ENCODE measurements at places on chromosomes 6 and 20. TPM values are rescaled to one million over a fixed set of nuclear protein-coding genes. Genes with fewer than 3 reads are reported as not detected.

- H3K4me1 ChIP-seq, result no peaks in the 10 kb centered on the region
- DNase-seq, result no peak
- H3K36me3 ChIP-seq, result no peaks in the 10 kb centered on the region
- no peak overlapping the region for H3K4me3 ChIP-seq
- no peak overlapping the region for H3K27ac ChIP-seq
These were observed 669.0 kb upstream of the EYS start for GRCh38 chr6:66376001-66376400.

- H3K27ac ChIP-seq, result no peak overlapping the region
- no peaks in the 10 kb centered on the region for H3K4me1 ChIP-seq
- no peak overlapping the region for H3K4me3 ChIP-seq
- DNase-seq, result no peak
- no peaks in the 10 kb centered on the region for H3K36me3 ChIP-seq
- no peaks in the 10 kb centered on the region for H3K27me3 ChIP-seq
These were observed 282.1 kb upstream of the BMP2 start for GRCh38 chr20:6485351-6485750.

DNA sequence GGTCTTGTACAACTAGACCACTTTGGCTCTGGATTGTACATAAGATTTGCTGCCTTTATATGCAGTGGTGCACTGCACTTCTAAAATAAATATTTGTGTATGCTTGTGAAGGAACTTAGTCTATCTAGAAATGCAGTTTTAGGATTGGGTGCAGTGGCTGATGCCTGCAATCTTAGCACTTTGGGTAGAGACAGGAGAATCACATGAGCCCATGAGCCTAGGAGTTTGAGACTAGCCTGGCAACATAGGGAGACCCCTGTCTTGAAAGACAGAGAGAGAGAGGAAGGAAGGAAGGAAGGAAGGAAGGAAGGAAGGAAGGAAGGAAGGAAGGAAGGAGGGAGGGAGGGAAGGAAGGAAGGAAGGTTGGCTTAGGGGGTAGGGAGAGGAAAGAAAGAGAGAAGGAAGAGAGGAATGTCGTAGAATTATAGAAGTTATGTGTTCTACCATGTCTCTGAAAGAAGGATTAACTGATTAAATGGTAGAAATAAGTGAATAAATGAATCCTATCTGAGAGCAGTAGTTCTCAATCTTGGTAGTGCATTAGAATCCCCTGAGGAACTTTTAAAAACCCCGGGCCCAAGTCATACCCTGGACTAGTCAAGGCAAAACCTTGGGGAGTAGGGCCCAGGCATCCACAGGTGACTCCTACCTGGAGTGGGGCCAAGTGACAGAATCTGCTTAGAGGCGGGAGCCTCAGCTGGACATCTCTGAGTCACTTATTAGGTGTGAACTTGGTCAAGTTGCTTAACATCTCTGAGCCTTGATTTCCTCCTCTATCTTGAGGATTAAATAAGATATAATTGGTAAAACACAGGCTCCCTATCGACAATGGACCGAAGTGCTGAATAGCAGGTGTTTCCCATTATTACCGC, 130.3 kb downstream of the ZNF217 start:
- no peak overlapping the region for H3K4me3 ChIP-seq
- H3K36me3 ChIP-seq, result no peaks in the 10 kb centered on the region
- no peaks in the 10 kb centered on the region for H3K4me1 ChIP-seq
- no peaks in the 10 kb centered on the region for H3K27me3 ChIP-seq
- no peak overlapping the region for H3K27ac ChIP-seq
- DNase-seq, result no peak

GRCh38 chr6:154496793-154497517, 13.5 kb downstream of the CNKSR3 start:
- DNase-seq, result no peak
- H3K4me1 ChIP-seq, result no peaks in the 10 kb centered on the region
- no peak overlapping the region for H3K4me3 ChIP-seq

The BFSP1 gene
- total RNA-seq, result 0.18 TPM

The IL22RA2 gene
- not detected for total RNA-seq

The PARD6B gene
- 4.7 TPM for total RNA-seq

DNA sequence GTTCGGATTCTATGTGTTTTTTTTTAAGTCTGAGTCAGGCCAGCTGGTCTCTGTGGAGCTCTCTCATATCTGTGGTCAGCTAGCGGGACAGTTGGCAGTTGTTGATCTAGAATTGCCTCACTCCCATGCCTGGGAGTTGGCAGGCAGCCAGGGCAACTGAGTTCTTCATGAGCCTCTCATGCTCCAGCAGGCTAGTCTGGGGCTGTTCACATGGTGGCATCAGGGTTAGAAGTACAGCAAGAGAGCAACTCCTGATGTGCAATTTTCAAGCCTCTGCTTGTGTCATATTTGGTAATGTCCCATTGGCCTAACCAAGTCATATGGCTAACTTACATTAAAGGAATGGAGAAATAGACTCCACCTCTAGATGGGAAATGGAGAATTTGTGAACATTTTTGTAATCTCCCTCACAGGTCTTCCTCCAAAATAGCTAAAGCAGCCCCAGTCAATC, 6.7 kb upstream of the IFT52 start:
- no peaks in the 10 kb centered on the region for H3K36me3 ChIP-seq
- DNase-seq, result no peak
- no peak overlapping the region for H3K4me3 ChIP-seq
- H3K4me1 ChIP-seq, result no peaks in the 10 kb centered on the region
- H3K27ac ChIP-seq, result no peak overlapping the region

DNA sequence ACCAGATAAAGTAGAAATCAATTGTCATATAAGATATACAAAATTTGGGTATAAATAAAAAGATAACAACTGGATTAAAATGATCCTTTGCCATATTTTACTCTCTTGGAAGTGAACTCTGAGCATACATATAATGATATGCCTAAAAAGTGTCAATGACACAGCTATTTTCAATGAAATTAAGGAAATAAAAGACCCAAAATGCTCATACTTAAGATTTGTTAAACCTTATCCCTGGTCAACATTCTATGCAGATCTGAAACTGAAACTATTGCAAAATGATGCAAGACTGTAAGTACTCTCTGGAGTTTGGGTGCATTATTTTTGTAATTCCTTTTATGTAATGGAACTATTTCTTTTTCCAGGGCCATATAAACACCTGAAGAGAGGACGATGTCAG, 119.0 kb upstream of the SGK1 start:
- DNase-seq, result no peak
- H3K27ac ChIP-seq, result peak overlapping the region; percentile 88
- peak overlapping the region; percentile 5 for H3K4me3 ChIP-seq

The BPIFB4 gene
- not detected for total RNA-seq

Measured in activated CD8-positive, alpha-beta T cell treated with anti-CD3 and anti-CD28 coated beads for 36 hours (primary cell).